ENCODE measurements at places on chromosomes 2 and 18.
A peak's percentile ranks its signal among the peaks of the same experiment; 100 is the strongest.

GRCh38 chr2:223835701-223836532 is 1.5 kb downstream of the AP1S3 start:
- no peak for DNase-seq

- DNase-seq: no peak
Observed at GRCh38 chr2:191328150-191328809, 83.1 kb downstream of the MYO1B start.

- no peak for DNase-seq
Observed at GRCh38 chr2:84217456-84217855, 241.6 kb downstream of the SUCLG1 start.

- DNase-seq: no peak
Observed at GRCh38 chr2:129741165-129741564, 238.3 kb upstream of the RAB6C start.

DNA sequence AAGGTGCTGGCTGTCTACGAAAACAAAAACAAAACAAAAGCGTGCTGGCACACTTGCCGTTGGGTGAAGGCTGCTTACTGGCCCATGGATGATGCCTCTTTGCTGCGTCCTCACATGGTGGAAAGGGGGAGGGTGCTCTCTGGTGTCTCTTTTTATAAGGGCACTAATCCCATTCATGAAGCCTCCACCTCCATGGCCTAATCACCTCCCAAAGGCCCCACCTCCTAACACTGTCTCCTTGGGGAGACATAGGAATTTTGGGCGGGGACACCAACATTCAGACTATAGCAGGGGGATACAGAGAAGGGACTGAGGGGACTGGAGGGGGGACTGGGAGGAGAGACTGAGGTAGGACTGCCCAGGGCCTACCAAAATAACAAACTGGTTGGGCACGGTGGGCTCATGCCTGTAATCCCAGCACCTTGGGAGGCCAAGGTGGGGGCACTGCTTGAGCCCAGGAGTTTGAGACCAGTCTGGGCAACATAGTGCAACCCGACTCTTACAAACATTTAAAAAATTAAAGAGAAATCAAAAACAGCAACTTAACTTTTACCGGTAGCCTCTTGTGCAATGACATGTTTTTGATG is 14.5 kb downstream of the PTMA start:
- no peak for DNase-seq

GRCh38 chr2:240685771-240686371 is 3.2 kb upstream of the AQP12B start:
- no peak for DNase-seq

DNA sequence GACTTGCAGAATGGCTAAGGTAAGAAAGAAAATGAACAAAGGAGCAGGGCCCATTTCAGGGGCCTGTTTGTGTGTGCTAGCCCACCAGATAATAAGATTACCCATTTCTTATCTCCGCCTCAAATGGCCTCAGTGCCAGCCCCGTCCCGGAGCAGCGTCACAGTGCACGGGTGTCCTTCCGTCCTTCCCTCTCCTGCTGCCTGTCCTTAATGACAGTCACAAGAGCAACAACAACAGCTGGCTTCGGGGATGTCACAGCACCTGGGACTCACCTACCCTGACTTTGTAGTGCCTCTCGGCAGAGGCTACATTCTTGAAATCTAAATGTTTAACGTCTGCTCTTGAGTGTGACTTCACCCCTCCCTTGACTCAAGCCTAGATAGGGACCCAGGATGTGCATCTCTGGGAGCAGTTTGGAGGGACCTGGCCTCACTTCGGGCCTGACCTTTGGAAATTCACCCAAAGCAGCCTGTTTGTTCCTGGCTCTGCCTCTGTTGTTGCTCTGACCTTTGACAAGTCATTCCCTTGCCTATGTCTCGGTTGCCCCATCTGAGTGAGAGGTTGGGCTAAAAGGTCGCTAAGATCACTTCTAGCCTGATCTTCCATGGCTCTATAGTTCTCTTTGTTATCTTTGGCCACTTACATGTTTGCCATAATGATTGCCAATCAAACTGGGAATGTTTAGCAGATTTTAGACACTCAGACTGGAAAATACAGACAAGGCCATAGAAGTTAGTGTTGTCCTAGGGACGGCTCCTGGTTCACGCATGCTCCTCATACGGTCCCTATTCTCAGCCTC is 122.5 kb downstream of the KLHL29 start:
- DNase-seq: no peak

DNA sequence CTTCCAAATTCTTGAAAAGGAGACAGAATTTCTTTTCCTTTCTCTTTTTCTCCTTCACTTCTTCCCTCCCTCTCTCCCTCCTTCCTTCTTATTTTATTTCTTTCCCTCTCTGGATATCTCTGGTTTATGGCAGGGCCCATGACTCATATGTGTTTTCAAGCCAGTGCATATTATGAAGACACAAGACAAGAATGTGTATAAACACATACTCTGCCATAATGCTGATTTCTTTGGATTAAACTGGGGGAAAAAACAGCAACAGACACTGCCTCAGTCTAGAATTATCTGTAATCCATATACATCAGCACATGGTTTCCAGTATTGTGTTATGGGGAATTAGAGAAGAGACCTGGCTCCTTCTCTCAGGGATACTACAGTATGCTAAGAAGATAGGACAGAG is 82.8 kb upstream of the CPO start:
- no peak for DNase-seq

GRCh38 chr2:231780123-231780908 is 766 bp downstream of the PDE6D start:
- no peak for DNase-seq

- DNase-seq: no peak
Observed at GRCh38 chr2:236785611-236786057, 216.0 kb downstream of the ACKR3 start.

DNA sequence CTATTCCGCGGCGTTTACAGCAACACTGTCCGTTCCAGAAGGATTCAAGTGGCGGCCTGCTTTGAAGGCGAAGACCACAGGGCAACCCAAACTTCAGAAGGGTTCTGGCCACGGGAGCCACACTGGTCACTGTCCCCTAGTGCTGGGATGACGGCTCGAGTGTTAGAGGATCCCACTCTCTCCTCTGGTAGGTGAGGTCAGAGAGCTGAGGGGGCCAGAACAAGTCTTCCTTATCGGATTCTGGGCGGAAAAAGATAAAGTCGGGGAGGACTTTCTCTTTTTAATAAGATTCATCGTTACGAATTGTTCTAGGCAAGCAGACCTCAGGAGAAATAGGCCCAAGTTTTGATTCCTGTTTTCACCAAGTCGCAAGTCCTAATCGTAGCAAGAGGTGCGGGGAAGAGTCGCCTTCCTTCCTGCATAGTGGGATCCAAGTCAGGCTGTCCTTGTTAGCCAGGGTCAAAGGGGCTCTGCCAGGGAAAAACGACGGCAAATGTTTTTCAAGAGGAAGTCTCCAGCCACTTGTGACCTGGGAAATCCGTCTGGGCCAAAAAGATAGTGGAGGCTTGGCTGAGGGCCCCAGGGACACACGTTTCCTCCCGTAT is 864 bp upstream of the MYL12A start:
- DNase-seq: no peak

DNA sequence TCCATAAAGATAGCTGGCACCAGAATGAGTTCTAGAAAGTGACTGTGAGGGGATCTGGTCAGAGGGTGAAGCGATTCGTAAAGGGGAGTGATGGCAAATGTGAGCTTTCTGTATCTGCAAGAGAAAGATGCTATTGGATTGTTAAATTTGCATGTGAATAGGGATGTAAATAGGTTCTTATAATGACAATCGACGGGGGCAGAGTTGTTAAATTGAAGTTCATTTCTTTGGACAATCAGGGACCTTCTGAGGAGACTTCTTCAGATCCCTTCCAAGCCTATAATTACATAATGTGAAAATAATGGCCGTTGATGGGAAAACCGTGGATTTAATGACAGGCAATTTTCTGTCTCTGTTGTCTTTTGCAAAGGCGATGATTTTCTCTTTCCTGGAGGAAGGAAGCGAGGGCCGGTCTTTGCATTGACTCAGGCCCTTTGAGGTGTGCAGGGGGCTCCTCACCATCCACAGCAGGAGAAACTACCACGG is 52.2 kb upstream of the TMEM18 start:
- no peak for DNase-seq

DNA sequence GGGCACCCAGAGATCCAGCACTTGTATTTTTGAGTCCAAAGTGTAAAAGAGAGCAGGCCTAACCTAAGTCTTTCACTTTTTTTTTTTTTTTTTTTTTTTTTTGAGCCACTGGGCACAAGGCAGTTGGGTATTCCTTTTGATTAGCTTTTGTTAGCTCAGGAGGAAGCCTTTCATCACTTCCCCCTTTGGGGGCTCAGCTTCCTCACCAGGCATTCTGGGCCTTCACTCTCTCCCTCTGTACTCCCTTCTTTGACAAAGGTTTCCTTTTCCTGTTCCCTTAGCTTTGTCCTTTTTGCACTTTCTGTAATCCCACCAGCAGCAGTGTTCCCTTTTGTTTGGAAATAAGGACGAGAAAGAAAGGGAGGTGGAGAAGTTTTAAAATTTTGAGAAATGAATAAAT is 88.2 kb downstream of the PKP4 start:
- no peak for DNase-seq

DNA sequence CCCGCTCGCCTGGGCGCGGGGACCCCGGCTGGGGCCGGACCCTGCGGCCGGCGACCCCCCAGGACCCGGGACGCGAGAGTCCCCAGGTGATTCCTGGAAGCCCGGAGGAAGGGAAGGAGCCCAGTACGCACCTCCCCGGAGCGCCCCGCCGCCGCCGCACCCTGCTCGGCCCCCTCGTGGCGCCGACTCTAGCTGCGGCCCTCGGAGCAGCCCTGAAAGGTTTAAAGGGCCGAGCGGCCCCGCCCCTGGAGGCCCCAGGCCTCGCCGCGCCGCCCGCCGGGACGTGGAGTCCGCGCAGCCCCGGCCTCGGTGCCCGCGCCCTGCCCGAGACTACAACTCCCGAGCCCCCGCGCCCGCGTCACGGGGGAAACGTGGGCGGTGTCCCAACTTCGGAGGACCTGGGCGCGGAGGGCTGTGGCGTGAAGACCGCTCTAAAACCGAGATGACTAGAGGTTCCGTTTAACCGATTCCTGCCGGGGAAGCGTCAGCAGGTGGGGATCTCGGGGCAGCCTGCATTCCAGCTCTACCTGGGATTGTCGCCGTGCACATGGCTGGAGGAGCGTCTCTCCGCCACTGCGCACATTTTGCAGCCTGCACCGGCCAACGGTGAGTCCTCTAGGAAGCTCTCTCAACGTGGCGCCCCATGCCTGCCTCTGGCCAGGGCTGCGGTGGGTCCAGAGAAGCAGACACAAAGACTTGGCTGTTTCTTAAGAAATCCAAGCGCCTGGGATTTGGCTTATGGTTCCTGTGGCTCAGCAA is at the start of gene TMEM150A:
Gene TMEM150A, minus strand, starts transcription at position 223 of the 759 bp plus-strand sequence. CDS start 750 bp downstream, outside the sequence.
- peak; percentile 81 for DNase-seq

GRCh38 chr2:27891673-27892105 is 1.2 kb downstream of the BABAM2 start:
- DNase-seq: no peak

DNA sequence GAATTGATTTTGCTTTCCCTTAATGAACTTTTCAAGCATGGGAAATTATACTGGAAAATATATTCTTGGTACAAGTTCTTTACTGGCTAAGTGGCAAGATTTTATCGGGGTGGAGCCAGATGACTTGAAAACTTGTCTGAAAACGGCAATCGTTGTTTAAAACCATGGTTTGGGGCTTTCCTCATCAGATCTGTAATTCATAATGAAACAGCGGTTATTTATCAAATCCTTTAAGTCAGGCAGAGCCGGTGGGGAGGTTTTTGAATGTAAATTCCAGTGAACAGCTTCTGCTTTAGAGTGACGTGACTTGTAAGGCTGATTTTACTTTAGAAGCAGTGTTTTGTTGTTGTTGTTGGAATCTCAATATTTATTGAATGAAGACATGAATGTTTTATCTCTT is 2.6 kb downstream of the SEC11C start:
- no peak for DNase-seq

- no peak for DNase-seq
Observed at GRCh38 chr2:69214898-69215297, 172.1 kb downstream of the GFPT1 start.
